LHCN-M2 (cell line): ENCODE measurements at places on chromosomes 1 and 21.
A peak's percentile ranks its signal among the peaks of the same experiment; 100 is the strongest.

GRCh38 chr1:204408074-204408507 is 3.5 kb downstream of the PPP1R15B start:
- peak; percentile 69 for DNase-seq

DNA sequence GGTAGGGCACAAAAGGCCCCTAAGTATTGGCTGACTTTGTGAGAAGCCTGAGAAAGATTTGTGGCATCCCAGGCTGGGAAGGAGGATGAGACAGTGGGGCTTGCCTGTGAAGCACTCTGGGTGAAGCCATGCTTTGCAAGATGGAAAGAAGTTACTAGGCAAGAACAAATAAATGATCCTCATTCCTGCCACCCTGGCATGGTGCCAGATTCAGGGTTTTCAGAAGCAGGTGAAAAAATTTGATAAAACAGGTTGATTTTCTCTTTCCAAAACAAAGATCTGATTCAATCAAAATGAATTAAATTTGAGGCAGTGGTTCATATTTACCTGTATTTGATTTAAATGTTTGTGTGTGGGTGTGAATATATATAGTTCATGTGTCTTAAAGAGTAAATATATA is 386.9 kb upstream of the PROX1 start:
- DNase-seq: no peak

DNA sequence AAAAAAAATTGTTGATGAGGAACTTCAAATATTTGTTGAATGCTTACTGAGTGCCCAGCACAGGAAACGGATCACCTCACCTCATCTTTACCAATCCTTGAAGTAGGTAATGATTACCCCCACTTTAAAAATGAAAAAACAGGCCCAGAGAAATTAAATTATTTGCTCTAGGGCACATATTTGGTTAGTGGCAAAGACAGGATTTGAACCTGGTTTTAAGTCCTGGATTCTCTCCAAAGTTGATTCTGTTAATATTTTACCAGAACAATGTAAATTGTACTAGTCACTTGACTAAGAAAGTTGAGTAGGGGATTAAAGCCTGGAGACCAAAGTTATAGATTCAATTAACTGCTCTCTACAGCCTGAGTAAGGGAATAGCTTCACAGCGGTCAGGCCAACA is 97.9 kb downstream of the GIPC2 start:
- DNase-seq: no peak

DNA sequence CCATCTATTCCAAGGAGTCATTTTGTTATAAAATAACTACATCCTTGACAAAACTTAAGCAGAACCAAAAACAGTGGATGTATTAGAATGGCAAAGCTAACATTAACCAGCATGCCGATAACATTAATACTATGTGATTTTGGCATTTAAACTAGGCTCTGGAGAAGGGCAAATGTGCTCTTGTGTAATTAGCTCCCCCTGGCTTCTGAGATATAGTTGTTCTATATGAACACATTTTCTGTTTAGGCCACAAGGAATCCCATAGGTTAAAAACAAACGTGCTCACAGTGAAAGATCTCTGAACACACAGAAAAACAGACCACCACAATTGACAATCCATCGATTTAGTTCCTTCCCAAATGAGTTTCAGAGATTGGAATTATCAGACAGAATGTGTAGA is 57.4 kb upstream of the TARS2 start:
- no peak for DNase-seq

DNA sequence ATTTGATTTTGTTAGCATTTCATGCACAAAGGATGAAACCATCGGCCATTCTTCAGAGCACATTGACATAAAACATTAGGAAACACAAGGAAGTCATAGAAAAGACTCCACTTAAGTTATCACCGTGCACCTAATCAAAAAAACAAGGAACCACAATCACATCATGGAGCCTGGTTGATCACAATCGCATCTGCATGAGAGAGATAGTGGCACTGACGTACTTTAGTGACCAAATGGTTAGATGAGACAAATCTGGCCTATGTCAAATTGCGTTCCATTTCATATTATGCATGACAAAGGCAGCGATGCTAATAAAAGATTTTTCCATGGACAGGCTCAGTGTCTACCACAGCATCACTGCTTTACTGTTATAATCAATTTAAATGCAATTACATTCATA is 571.8 kb upstream of the ADGRL2 start:
- DNase-seq: no peak

- no peak for DNase-seq
Observed at GRCh38 chr1:200749090-200749489, 10.4 kb downstream of the CAMSAP2 start.

- DNase-seq: peak; percentile 65
Observed at GRCh38 chr1:39258146-39258924, 53.8 kb downstream of the MACF1 start.

DNA sequence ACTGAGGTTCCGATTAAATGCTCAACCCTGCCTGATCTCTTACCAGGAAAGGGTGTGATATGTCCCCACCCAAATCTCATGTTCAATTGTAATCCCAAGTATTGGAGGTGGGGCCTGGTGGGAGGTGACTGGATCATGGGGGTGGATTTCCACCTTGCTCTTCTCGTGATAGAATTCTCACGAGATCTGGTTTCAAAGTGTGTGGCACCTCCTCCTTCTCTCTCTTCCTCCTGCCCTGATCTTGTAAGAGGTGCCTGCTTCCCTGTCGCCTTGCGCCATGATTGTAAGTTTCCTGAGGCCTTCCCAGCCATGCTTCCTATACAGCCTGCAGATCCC is 34.9 kb downstream of the RSPH1 start:
- no peak for DNase-seq

GRCh38 chr1:3789421-3790300 is 6.6 kb downstream of the LRRC47 start:
- DNase-seq: no peak

GRCh38 chr1:38608202-38608864 is 251.2 kb downstream of the RRAGC start:
- peak; percentile 15 for DNase-seq

- peak; percentile 54 for DNase-seq
Observed at GRCh38 chr1:179058487-179059483, 23.1 kb upstream of the TOR3A start.

DNA sequence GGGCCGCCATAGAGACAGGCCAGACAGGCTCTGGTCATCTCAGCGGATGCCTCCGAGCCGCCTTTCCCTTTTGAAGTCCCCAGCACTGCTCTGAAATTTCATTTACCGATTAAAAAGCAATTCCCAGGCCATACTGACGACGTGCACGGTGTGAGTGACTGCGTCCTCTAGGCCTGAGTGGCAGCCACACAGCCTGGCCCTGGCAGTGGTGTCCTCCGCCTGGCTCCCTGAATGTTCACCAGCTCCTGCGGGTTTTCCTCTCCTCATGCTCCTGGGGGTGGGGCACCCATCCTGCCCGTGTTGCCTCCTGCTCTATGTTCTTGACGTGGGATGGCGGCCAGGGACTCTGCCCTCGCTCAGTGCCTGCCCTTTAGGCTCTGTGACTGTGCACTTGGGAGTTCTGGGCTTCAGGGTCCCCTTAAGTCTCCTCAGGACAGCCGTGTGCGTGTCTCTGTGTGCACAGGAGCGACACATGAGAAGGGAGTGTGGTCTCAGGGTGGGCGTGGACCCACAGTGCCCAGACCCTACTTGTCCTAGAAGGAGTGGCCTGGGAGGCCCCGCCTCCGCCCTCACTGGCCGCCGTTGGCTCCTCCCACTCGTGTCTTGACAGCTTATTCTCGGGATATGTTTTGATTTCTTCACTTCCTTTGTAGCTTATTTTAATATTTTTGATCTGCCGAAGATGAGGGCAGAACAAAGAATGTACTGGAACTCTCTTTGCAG is 3.6 kb downstream of the SKI start:
- DNase-seq: peak; percentile 66

DNA sequence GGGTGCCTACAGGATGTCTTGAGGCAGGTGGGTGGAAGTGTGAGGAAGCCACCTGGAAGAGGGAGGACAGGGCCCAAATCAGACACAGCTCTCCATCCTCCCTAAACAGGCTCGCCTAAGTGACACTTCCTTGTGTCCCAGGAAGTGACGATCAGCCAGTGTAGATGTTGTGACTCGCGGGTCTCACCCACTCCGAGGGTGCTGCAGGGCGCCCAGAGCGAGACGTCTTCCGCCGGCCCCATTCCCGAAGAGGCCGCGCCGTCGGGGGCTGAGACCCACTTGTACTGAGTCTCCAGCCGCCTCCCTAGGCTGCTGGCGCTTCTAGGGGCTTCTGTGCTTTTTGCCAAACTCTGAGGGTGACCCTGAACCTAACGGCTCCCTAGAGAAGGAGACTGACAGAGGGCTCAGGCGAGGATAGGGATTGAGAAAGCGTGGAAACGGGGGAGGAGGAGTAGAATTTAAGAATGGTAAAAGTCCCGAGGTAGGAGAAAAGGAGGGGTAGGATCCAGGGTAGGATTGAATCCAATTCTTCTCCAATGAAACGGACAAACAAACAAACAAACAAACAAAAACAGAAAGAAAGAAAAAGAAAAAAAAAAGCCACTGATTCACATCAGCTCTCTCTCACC is 543 bp upstream of the MARK1 start:
- no peak for DNase-seq

DNA sequence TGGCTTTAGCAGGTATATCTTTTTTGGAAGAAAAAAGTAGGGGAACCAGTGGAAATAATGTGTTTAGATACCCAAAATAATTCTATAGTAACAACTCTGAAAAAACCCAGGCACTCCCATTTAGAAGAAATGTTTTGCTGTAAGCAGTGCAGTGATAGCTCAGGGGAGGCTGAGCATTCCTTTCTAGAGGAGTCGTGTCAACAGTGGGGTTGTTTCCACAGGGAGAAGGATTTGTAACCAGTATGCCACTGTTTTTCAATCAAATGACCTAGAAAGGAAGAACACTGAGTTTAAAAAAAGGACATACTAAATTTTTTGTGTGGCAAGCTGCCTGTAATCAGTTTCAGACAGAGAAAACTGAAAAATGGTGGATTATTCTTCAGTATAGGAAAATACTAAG is 2.4 kb downstream of the PGD start:
- no peak for DNase-seq

DNA sequence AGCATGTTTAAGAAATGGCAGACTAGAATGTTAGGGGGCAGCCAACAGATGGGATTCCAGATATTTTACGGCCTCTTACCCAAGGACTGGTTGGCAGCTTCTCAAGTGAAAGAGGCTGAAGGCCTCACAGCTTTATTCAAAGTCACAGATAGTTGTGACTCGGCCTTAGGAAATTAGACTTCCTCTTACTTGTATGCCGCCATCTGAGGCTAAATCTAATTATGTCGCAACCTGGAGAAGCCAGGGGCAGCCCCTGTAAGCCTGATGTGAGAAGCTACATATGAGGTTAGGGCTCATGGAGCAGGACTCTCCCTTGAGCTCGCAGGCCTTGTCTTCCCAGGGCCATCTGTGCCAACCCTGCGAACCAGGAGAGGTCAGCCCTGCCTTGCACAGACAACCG is 352.5 kb downstream of the HHAT start:
- no peak for DNase-seq

DNA sequence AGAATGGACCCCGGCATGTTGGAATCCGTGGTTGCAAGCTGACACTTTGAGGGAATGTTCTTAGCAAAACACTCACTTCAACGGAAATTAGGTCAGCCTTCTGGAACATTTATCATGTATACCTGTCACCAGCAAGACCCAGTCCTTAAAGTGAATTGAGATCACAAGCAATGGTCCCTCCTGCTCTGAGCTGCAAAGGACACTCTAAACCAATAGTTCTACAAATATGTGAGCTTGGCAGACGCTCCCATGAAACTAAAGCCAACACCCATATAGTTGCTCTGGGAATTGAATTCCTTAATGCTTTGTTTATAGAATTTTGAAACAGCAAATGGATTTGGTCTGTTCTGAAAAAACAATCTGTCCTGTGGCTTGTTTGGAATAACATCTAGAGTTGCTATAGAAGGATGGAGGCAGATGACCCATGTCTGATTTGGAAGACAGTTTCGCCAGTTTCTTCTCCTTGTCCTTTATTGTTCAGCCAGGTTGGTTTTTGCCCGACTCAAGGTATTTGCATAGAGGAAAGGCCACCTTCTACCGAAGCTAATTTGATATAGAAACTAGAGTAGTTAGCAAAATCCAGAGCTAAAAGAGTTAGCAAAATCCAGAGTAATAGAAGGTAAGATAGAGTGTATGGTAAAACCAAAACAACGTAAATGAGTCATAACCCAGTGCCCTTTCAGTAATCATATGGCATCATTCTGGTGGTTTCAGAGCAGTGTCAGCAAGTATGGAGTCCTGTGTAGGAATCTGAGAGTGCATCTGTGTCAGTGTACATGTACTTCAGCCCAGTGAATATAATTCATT is 236.2 kb downstream of the NFIA start:
- peak; percentile 56 for DNase-seq

GRCh38 chr1:58524353-58524945 is 22.1 kb downstream of the OMA1 start:
- DNase-seq: no peak

GRCh38 chr1:181812208-181812607 is 249.3 kb downstream of the ZNF648 start:
- DNase-seq: no peak

DNA sequence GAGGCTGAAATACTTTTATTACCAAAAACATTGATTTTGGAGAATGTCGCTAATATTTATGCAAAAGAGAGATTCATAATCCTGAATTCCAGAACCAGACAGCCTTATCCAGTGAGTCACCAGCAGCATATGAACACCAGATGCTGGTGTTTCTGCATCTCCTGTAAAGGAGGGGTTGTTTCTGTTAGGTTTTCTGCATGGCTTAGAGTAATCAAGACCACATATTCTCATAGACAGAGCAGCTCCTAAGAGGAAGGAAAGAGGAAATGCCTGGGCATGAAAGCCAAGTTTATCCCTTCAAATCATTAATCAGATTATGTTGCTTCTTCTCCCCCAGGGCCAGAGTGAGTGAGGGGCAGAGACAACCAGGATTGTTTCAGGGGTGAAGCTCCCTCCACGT is 86.2 kb downstream of the NGF start:
- peak; percentile 84 for DNase-seq

DNA sequence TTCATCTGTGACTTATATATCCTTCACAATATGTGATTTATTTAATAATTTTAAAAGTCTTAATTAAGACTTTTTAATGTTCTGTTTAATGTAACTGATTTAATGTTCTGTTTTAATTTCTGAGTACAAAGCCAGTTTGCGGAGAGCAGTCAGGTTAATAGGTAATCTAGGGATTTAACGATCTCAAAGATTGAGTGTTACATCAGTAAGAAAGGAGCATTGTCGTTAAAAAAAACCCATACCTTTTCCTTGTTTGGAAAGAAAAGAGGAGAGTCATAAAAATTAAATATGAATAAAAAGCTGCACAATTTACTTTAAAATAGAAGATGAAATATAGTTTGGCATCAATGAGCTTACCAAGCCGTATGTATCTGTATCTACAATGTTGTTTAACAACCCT is 621.4 kb downstream of the KIF26B start:
- no peak for DNase-seq
